ENCODE measurements at places on chromosomes 13 and 19. TPM values are rescaled to one million over a fixed set of nuclear protein-coding genes. Genes with fewer than 3 reads are reported as not detected.

DNA sequence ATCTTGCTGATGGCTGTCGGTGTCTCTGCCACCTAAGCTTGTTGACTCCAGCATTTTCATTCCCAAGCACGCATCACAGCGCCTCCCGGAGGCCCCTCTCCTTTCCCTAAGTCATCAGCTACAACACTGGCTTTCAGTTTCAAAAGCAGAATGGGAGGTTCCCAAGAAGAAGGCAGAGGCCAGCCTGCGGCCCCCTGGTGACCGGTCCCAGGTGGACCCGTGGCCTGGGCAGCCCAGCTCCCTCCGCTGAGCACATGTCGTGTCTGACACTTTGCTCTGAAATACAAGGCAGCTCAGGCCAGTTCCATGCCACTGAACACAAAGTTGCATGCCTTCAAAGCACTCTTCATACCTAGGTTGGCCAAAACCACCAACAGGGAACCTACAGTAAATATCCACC, 8.5 kb downstream of the MLLT1 start:
- no peak for DNase-seq

GRCh38 chr13:20609145-20609544, 42.2 kb downstream of the IFT88 start:
- no peak for DNase-seq

GRCh38 chr19:12628040-12629022, 17.6 kb downstream of the ZNF791 start:
- no peak for DNase-seq

DNA sequence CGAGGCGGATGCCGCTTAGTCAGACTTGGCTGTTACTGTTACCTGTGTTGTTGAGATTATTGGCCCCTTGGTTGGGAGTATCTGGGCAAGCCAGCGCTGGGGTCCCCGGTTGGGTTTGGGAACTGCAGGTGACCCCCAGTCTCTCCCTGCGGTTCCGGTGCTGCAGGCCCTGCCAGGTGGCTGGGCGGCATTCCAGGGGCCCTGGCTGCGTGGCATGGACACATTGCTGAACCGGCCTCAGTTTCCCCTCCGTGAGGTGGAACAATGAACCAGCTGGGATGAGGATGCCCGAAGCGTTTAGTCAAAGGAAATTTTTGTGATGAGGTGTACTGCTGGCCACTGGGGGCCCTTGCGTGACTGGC, 538 bp downstream of the B3GNT3 start:
- DNase-seq = no peak

DNA sequence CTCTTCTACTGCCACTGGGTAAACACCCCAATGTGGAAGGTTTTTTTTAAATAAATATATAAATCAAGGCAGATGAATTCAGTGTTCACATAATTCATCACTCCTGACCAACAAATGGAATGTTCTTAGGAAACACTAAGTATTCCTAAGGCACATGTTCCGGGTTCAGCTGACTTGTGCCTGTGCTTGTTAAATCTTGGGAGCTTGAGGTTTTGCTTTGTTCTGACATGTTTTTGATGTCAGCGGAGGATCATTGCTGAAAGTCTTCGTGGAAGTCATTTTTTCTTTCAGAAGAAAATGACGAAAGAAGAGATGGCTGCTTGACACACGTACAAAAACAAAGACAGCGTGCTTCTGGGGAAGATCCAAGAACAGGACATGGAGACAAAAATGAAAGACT, 185.8 kb downstream of the MZT1 start:
- no peak for DNase-seq

- DNase-seq = no peak
These were observed 3.4 kb downstream of the MBNL2 start for GRCh38 chr13:97225533-97225932.

- DNase-seq = no peak
These were observed 50.9 kb downstream of the PCCA start for GRCh38 chr13:100139817-100140216.

DNA sequence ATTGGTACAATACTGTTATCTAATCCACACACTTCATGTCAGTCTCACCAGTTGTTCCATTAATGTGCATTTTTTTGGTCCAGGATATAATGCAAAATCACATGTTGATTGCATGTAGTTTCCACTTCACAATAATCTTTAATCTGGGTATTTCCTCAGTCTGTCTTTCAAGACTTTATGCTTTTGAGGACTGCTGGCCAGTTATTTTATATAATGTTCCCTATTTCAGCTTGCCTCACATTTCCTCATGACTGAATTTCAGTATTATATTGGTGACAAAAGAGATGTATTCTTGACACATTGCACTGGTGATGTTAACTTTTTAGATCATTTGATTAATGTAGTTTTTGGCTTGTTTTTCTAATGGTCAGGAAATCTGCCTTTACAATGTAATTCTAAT, 368.3 kb downstream of the IRS2 start:
- DNase-seq = no peak

- no peak for DNase-seq
These were observed 51.3 kb downstream of the TEX29 start for GRCh38 chr13:111371720-111372119.

DNA sequence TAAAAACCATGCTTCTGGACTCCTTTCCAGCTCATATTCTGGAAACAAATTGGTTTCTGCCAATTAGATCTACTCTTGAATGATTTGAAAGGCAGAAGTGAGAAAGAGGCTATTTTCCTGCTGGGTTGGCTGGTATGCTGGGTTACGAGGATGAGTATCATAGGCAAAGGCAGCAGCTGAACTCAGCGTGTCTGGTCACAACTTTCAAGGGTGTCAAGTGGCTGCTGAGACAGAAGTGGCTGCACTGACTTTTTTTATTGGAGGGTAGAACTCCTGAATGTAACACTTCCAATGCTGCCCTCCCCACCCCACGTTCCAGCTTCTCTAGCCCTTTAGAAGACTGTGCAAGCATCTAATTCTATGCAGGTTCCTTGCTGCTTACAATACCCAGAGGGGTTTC, 8.3 kb upstream of the DZIP1 start:
- no peak for DNase-seq

- DNase-seq = no peak
These were observed 20.1 kb downstream of the RASA3 start for GRCh38 chr13:114112231-114112825.

DNA sequence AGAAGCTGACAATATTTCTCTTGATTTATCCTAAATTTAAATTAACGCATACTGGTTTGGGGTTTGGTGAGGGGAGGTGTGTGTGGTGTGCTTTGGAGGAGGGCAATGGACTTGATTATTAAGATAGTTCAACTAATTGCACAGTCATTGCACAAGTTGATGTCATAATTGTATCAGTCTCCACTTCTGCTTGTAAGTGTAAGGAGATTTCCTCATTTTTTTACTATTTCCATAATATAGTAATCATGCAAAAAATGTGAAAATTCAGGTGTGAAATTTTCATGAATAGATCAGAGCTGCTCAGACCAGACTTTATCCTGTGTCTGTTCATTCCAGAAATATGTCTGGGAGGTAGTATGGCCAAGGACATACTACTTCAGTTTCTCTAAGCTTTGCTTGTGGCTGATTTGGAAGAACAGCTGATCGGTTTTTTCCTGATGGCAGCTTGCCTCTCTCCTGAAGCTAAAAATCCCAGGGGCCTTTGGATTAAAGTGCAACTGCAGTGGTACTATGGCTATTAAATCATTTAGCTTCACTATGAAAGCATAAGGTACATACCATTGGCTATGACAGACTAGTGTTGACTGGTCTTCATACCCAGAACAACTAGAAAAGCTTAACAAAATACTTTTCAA, 201.8 kb upstream of the MIR17HG start:
- DNase-seq = no peak

DNA sequence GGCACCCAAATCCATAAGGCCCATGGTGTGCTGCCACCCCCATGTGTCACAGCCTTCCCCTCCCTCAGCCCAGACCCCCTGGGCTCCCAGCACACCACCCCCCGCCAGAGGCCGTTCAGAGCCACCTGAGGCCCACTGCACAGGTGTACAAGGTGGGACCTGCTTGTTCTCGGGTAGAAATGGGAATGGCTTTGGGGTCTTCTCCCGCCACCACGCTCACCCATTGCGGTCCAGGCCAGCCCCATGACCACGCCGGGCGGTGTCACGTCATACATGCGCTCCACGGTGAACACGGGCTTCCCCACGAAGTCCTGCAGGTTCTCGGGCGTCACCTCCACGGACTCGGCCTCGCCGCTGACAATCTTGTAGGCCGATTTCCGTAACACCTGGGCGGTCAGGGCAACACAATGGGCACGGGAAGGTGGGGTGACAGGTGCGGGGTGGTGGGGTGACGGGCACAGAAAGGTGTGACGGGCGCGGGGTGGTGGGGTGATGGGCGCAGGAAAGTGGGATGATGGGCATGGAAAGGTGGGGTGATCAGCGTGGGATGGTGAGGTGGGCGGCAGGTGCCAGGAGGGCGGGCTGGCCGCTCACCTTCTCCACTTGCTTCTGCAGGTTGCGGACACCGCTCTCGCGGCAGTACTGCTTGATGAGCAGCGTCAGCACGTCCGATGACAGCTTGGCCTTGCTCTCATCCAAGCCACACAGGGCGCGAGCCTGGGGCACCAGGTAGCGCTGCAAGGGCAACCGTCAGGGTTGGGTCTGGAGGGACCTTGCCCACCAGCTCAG, 4.3 kb downstream of the RPL36 start:
- DNase-seq = no peak

DNA sequence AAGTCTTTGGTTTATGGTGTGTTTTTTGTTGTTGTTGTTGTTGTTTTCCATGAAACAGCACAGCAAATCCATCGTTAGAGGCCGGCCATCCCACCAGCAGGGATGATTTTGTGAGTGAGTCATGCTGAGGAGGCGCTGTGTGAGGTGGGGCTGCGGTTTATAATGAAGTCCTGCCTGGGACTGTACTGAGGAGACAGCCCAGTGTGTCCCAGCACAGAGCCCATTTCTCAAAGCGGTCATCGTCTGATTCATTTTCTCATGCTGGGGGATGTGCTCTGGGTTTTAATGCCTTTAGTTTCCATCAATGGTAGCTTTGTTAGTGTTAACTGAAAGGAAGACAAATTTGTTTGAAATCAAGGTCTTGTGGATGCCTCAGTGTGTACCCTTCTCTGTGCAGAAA, 129.3 kb upstream of the SERP2 start:
- DNase-seq = no peak

DNA sequence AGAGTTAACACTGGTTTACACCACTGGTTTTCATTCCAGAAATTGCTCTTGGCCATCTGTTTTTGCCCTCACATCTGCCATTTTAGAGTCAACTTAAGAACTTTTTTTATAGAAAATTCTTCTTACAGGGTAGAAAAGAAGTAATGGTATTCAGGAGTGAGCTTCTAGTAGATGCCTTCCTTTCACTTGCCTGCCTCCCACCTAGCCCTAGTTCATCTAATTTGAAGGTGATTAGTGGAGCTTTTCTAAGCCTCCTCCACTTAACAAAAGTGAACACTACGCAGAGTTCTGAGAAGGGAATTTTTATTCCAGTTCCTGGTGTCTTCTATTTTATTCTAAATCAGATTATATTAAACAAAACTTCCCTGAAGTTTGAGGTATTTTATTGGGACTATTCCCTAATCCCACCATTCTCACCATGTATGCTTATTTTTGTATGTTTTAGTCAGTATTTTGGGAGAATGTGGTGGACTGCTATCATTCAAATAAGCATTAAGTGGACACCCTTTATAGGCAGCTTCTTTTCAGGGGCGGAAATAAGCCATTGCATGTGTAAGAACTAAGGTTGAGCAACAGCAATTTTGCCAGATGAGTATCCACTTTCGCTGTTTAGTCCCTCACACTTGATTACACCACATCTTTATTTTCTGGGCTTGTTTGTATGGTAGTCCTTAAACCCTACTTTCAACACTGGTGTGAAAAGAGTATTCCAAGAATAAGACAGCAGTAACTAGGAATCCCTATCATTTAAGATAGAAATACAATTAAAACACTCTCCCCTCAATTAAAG, 156.9 kb downstream of the ENOX1 start:
- no peak for DNase-seq

GRCh38 chr13:87459419-87459818, 211.8 kb upstream of the SLITRK5 start:
- DNase-seq = no peak

DNA sequence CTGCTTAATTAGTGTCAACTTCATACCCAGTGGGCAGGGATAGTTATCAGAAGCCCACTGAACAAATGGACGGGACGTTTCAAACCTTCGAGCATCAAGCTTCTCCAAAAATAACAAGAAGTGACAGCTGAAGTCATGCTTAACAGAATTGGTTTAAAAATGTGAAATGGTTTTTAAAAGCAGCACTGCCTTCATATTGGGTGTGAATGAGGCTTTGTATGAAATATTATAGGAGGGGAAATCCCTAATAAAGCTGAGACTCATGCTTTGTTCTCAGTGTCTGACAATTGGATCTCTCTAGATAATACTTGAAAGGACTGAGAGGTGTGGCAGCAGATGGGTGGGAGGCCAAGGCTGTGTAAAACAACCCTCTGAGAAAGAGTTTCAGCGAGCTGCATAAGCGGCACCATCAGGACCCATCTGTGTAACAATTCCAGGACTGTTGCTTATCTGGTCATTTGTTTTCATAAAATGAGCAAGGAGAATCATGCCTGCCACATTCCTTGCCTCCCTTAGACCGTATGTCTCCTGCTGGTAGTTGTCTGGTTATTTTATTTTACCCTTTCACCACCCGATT, 667.7 kb downstream of the DIAPH3 start:
- no peak for DNase-seq

- no peak for DNase-seq
These were observed 109.3 kb downstream of the ABCC4 start for GRCh38 chr13:95191821-95192563.

DNA sequence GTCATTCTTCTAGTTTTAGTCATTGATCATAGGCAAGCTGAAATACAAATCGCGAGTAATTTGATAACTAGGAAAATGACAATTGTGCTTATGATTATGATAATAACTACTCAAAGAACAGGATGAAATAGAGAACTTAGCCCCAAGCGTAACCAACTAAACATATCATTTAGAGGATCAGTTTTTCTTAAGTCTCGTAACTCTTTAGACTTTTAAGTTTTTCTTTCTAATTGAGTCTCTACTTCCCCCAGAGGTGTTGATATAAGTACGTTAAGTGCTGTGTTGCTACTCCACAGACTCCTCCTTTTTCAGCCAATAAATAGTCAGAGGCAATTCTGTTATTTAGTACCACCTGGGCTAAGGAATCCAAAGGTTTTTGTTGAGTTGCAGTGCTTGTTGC, 96.3 kb downstream of the NHLRC3 start:
- no peak for DNase-seq

GRCh38 chr13:29892151-29892550, 41.7 kb upstream of the UBL3 start:
- no peak for DNase-seq

- no peak for DNase-seq
These were observed 7.3 kb downstream of the PIAS4 start for GRCh38 chr19:4014541-4015491.

- no peak for DNase-seq
These were observed 124.0 kb upstream of the RNF113B start for GRCh38 chr13:98300956-98301641.

- DNase-seq = no peak
These were observed at the start of gene UBE2L5 for GRCh38 chr13:30422054-30422839. Gene UBE2L5, plus strand, starts transcription at chr13:30422493. Its CDS starts 5,498 bp downstream, at chr13:30427991.

ZNF560 gene
- total RNA-seq = not detected

ZNF439 gene
- 28.2 TPM for total RNA-seq

PCCA gene
- total RNA-seq = 51.6 TPM

ZFR2 gene
- total RNA-seq = not detected

ZNF813 gene
- 3.0 TPM for total RNA-seq

ADGRE3 gene
- not detected for total RNA-seq

LCP1 gene
- total RNA-seq = 66.3 TPM
